Effector CD4-positive, alpha-beta T cell (primary cell): ENCODE measurements at places on chromosomes 12 and 14.

DNA sequence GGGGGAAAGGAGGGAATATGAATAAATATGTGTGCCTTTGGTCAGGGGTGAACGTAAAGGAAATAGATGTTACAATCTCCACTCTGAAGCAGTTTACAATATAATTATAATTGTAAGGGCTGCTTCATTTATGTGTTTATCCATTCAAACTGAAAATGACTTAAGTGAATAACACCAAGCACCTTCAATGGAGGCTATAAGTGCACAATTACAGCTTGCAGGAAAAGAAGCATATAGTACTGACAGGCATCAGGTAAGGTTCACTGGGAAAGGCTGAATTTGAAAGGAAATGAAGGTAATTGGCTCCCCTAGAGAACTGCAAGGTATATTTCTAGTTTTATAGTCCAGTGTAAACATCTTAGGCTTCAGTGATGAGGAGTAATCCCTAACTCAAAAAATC lies 192.7 kb downstream of the STXBP6 start:
- no peak for DNase-seq

DNA sequence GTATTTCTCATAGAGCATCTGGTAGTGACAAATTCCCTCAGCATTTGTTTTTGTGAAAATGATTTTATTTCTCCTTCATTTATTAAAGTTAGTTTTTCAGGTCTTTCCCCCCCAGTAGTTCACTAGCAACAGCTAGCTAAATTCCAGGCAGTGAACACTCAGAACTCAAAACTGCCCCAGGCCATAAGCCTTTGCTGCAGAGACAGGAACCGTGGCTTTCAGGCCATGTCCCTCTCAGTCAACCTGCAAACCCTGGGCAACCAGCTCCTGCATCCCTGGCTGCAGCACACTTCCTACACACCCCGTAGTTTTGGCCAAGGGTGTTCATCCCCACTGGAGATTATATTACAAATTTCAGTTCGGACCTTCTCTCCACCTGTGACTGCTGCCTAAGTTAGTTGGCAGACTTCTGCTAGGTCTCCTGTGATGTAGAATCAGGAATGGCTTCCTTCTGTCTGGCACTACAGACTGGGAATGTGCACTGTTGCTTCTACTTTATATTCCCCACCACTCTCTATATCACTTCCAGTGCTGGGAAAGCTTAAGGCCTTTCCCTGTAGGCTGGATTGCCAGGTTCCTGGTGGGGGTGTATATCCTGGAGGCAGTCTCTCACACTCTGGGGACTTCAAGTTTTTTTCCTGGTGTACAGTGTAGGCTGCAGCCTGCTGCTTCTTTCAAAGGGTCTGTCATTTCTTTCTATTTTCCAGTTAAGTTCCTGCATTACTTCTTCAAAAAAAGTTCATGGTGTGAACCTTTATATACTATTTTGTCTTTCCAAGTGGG lies 924.4 kb upstream of the LRFN5 start:
- no peak for DNase-seq

- DNase-seq, result no peak
These were observed 625 bp downstream of the ANGEL1 start for GRCh38 chr14:76812093-76812421.

DNA sequence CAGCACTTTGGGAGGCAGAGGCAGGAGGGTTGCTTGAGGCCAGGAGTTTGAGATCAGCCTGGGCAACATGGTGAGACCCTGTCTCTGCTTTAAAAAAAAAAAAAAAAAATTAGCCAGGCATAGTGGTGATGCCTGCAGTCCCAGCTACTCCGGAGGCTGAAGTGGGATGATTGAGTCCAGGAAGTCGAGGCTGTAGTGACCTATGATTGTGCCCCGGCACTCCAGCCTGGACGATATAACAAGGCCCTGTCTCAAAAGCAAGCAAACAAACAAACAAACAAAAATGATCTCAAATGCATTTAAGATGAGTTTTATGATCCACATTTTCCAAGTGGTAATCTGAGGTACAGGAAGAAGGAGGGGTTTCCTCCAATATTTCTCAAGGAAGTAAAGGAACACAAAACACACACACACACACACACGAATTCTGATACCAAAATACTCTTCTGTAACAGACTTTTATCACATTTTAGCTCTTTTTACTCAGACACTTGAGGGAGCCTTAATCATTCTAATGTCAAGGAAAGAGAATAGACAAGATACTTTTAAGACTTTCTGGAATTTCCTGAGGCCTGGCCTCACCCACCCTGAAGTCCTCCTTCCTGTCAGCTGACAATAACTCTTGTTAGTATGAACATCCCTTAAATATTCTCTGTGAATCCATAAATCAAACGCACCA lies 44.4 kb upstream of the CERS5 start:
- DNase-seq, result no peak

- no peak for DNase-seq
These were observed 22.4 kb downstream of the SLC7A8 start for GRCh38 chr14:23160924-23161522.

GRCh38 chr12:57008178-57008577 lies 1.8 kb upstream of the ZBTB39 start:
- no peak for DNase-seq

- DNase-seq, result peak; percentile 43
These were observed 65.3 kb downstream of the IFT43 start for GRCh38 chr14:76050797-76051392.

GRCh38 chr12:60724475-60724874 lies 1128.6 kb downstream of the SLC16A7 start:
- no peak for DNase-seq

- no peak for DNase-seq
These were observed 39.6 kb upstream of the PIK3C2G start for GRCh38 chr12:18221726-18222125.

DNA sequence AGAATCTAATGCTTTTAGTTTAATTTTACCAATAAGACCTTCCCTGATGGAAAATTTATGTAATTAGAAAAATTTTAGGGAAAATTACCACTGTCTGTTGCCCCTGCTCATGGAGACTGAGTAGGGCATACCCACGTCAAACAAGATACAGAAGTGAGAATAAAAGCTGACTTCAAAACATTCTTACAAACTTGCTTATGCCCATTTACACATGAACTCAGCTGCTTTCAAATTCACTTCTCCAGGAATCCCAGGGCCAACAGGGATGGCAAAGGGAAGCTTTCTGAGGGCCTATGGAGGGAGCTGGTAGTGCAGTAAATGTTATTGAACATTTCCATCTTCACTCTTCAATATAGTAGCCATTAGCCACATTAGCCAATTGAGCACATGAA lies 4.8 kb upstream of the NINJ2 start:
- DNase-seq, result no peak

DNA sequence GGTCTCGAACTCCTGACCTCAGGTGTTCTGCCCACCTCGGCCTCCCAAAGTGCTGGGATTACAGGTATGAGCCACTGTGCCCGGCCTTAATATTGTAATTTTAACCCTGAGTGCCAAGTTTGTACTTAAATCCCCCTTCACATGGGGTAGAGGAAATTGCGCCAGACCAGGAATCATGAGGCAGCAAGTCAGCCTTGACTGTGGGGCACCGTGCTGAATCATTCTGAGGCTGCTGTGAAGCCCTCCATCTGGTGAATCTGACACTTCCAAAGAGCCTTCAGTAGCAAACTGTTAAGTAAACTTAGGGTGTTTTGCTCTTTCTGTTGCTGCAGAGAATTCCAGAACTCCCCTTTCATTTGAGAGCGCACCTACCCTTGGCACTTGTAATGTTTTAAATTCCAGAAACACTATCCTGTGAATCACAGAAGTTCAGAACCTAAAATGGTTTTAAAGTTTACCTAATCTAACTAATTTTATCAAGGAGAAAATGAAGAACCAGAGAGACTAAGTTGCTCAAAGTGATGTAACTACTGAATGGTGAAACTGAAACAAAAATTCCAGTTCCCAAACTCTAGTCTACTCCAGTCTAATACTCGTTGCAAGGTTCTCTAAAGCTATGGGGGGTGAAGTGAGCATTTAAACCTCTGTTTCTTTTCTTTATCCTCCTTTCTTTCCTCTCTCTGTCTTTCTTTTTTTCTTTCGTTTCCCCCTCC lies 7.5 kb downstream of the HEBP1 start:
- no peak for DNase-seq

DNA sequence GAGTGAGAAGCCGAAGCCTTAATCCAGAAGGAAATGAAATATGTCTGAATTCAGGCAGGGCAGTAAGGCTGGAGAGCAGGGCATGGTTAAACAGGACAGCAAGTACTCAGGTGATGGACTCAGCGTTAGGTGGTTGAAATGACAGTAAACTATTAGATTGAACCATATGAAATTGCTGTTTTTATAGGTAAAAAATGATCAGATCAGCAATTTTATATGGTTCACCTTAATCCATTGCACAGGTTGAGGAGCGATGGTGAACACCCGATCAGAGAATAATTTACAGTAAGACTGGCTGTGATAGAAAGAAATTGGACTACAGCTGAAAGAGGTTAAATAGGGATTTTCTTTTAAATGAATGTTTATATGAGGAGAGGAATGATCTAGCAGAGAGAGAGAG lies 56.6 kb downstream of the TTC6 start:
- DNase-seq, result no peak

DNA sequence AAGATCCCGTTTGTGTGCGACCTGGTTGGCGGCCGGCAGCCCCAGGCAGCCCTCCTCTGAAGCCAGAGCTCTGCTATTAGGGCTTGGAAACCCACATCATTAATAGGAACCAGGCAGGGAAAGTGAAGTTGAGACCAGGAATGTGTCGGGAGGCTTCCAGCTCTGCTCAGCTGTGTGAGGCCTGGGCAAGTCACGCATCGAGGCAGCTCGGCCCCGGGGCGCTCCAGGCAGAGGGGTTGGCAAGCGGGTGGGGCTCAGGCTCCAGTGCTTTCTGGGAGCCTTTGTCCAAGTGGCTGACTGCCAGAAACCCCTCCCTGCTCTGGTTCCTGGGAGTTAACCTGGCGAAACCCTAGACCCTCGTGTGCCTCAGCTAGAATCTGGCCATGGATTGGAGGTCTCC lies 1151.7 kb downstream of the VRK1 start:
- DNase-seq, result no peak

DNA sequence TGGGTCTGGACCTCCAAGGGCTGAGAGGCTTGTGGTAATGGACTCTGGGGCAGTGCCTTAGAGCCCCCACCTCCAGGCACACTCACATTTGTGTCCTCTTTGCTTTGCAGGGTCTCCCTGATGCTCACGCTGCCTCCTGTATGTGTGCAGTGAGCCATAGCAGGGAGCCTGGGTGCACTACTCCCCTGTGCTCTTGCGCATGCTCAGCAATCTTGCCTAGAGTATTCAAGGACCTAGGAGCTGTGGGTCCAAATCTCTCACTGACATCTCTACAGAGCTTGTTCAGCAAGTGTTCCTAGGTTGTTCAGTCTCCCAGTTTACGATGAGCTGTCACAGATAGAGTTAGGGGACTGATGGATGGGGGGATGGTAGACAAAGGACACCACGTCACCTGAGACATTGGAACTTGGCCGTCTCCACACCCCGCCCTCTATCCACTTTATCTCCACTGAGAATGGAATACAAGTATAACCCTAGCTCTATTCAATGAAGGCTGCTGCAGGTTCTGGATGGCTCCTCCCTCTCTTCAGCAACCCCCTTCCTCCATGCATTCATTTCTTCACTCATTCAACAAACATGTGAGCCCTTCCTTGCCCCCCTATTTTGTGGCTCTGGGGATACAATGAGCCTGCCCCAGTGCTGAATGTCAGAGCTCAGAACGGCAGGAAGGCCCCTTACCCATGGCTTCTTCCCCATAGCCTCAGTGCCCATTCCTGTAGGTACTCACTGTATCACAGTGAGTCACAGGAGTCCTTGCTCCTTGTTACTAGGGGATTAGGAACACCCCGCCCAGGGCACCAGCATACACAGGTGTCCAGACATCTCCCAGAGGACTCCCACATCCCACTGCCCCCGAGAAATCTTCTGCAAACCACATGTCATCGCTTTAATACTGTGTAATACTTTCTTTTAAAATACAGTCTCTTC lies 31.2 kb downstream of the FIGNL2 start:
- no peak for DNase-seq

GRCh38 chr12:54197431-54197909 lies 8.7 kb upstream of the SMUG1 start:
- no peak for DNase-seq

- peak; percentile 80 for DNase-seq
These were observed 33.4 kb downstream of the VCPKMT start for GRCh38 chr14:50082784-50083466.

- DNase-seq, result no peak
These were observed 13.1 kb downstream of the PRIMA1 start for GRCh38 chr14:93775158-93775557.

DNA sequence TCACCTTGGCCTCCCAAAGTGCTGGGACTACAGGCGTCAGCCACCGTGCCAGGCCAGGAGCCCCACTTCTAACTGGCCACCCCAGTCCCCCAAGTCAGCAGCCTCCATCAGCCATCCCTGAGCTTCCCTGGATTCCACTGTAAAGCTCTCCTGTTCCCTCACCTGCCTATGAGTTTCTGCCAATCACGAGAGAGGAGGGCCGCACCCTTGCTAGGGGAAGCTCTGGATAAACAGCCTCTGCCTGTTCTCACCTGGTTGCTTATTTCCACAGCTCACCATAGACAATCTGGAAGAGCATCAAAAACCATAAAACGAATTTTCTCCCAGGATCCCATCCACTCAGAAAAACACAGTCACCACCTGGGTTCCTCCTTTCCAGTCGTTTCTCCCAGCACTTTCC lies 5.0 kb downstream of the CDCA4 start:
- no peak for DNase-seq

DNA sequence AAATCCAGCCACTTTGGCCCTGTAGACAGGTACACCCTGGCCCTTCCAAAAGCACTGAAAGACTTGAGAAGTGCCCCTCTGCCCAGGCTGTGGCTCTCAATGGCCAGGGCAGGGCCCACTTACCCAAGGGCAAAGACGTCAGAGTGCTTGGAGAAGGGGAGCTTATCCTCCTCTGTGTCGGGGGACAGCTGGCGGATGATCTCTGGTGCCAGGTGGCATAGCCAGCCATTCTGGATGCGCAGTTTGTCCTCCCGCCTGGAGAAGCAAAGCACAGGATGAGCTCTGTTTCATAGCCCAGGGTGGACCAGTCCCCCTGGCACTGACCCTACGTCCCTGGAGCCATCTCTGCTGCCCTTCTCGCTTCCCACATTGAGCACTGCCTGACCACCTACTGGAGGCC lies 114.9 kb upstream of the NOS1 start:
- DNase-seq, result no peak
